D341Med (cell line): ENCODE measurements at places on chromosomes 7 and 10.

DNA sequence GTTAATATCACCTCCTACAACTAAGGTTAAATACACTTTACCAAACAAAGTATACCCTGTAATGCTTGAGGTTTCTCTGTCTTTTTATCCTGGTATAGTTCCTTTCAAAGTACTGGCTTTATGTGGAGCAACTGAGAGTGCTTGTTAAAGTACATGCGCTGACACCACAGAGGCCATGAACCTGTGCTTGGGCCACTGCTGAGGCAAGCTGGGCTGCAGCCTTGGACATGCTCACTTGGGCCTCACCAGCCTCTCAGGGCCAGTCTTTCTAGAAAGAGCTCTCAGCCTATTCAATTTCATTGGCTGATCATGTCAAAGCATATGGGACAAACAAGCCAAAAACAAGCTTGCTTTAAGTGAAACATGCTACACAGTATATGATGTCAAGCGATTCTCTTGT is 126.1 kb upstream of the DNAJB12 start:
- no peak for DNase-seq

DNA sequence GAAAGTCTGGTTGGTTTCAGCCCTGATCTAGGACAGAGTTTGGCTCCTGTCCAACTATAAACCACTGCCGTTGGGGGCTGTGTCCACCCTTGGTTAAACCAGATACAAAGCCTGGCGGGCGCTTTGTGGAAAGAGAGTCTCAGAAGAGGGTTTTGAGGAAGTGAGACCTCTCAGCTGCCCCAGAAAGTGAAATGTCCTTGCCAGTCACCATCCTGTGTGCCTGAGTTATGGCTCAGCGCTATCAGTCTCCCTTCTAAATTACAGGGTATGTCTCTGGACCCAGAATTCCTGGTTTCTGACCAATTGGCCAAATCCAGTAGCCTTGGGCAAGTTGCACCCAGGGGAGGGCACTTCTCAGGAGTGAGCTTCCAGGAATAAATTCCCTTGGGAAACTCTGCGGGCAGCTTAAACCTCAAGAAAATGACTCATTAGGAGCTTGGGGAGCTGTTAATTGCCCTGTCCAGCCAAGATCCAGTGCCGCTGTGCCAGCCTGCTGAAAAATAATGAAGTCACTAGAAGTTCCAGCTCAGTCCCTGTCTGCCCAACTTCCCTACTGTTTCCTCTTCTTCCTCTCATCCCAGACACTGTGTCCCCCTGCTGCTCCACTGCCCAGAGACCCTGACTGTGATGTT is 66.7 kb upstream of the PDZD8 start:
- DNase-seq, result no peak

GRCh38 chr10:11525503-11525902 is 85.9 kb downstream of the USP6NL start:
- DNase-seq, result no peak

- DNase-seq, result no peak
Observed at GRCh38 chr7:36215457-36215765, 62.4 kb downstream of the EEPD1 start.
